Femur (tissue), 1 donor: ENCODE measurements at places on chromosomes 6 and 20.

DNA sequence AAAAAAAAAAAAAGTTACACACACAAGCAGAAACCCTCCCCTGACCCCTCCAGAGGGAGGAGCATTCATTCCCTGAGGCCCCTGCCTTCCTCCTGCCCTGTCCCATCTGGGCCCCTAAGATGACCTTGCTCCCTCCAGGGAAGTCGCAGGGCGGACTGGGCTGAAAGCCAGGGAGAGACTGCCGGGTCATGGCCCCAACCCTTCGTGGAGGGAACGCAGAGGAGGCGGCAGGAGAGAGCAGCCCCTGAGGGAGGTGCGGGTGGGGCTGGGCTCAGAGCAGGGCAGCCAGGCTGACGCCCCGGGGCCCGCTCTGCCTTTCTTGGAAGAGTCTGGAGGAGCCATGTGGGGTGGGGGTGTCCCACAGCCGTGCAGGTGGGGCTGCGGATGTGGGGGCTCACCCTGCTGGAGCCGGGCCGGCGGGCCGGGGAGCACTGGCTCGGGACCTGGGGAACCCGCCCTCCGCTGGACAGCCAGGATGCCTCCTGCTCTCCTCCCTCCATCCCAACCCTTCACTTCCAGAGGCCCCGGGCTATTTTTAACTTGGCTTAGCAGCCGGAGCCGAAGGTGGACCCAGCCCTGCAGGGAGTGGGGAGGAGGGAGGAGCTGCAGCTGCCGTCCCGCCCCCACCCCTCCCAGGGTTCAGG lies 15.0 kb upstream of the ABHD16B start:
- DNase-seq, result peak; percentile 89

- DNase-seq, result no peak
Measured at GRCh38 chr6:51753635-51754034, 333.8 kb downstream of the PKHD1 start.

DNA sequence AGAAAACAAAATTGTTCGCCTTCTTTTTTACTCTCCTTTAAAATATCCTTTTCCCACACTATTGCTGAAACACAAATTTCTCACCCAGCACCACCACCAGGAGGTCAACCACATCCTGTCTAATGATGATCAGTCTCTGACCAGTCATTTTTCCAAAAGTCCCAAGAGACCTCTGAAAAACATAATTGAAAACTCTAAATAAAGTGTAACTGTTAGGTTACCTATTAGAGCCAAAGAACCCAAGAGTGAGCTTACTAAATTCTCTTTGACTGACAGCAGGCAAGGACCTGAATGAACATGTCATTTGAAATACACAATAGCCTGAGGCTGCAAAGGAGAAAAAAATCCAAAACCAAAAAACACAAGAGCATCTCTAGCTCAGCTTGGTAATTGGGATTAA lies 735.4 kb downstream of the CBLN4 start:
- DNase-seq, result no peak

GRCh38 chr20:5039255-5039657 lies 37.9 kb upstream of the SLC23A2 start:
- DNase-seq, result no peak

DNA sequence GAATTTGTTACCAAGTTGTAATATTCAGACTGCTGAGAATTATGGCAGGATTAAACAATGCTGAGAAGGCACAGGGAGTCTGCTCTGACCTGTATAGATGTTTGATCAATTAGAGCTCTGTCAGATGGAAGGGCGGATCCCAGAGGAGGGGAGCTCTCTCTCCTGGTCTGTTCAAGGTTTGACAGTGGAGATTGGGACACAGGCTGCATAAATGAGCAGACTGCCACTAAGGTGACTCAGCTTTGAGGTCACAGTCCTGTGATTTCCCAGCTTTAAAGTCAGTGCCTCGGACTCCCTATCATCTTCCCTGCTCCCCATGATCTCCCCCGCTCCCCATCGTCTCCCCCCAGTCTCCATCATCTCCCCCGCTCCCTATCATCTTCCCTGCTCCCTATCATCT lies 59.2 kb upstream of the SLC22A23 start:
- DNase-seq, result no peak

GRCh38 chr6:109263873-109264700 lies 118.2 kb downstream of the CD164 start:
- DNase-seq, result no peak

GRCh38 chr6:42314571-42315258 lies 97.1 kb upstream of the MRPS10 start:
- no peak for DNase-seq

DNA sequence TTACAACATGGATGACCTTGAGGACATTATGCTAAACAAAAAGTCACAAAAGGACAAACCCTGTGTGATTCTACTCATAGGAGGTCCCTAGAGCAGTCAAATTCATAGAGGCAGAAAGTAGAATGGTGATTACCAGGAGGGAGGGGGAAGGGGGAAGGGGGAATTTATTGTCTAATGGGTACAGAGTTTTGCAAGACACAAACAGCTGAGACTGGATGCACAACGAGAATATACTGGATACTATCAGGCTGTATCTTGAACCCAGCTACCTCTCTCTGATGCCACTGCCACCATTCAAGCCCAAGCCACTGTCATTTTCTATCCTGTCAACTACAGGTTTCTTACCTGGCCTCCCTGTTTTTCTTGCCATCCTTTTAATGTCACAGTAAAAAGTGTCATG lies 252.3 kb downstream of the ATXN1 start:
- no peak for DNase-seq

- DNase-seq, result no peak
Measured at GRCh38 chr6:8207191-8207868, 105.0 kb upstream of the EEF1E1 start.

DNA sequence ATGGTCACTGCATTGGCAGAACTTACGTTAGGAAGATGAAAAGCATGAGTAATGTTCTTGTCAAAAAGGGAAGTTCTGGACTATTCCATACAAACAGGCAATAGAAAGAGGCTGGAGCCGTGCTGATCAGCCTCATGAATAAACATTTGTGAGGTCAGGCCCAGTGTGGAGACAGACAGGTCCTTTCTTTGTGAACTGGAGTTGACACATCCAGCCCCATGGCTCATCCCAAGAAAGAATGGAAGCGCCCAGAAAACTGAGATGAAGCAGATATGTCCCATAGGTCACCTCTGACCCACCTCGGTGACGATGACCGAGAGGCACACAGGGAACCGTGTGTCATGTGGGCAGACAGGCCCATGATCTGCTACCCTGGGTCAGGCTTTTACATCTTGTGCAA lies 276.0 kb upstream of the SGK1 start:
- DNase-seq, result no peak

DNA sequence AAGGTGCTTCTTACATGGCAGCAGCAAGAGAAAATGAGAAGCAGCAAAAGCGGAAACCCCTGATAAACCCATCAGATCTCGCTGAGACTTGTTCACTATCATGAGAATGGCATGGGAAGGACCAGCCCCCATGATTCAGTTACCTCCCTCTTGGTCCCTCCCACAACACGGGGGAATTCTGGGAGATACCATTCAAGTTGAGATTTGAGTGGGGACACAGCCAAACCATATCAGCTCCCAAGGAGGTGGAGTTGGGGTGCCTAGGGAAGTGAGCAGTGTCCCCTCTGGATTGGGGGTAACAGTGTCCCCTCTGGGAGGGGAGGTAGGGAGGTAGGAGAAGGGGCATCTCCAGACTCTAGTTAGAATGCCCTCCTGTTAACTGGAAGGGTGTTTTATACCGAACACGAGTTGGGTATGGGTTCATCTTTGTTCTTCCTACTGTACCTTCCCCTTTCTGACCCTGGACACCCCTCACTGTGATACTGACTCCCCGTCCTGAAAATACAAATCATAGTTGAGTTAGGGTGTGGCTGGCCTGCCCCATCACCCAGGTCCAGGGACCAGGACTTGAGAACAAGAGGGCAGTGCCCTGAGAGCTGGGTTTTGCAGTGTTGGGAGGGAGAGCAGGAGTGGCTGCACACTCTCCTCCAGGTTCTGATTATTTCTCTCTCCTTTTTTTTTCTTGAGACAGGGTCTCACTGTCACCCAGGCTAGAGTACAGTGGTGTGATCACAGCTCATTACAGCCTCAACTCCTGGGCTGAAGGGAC lies 62.0 kb downstream of the EFCAB8 start:
- DNase-seq, result no peak

GRCh38 chr6:127198549-127198948 lies 68.1 kb upstream of the RNF146 start:
- no peak for DNase-seq

DNA sequence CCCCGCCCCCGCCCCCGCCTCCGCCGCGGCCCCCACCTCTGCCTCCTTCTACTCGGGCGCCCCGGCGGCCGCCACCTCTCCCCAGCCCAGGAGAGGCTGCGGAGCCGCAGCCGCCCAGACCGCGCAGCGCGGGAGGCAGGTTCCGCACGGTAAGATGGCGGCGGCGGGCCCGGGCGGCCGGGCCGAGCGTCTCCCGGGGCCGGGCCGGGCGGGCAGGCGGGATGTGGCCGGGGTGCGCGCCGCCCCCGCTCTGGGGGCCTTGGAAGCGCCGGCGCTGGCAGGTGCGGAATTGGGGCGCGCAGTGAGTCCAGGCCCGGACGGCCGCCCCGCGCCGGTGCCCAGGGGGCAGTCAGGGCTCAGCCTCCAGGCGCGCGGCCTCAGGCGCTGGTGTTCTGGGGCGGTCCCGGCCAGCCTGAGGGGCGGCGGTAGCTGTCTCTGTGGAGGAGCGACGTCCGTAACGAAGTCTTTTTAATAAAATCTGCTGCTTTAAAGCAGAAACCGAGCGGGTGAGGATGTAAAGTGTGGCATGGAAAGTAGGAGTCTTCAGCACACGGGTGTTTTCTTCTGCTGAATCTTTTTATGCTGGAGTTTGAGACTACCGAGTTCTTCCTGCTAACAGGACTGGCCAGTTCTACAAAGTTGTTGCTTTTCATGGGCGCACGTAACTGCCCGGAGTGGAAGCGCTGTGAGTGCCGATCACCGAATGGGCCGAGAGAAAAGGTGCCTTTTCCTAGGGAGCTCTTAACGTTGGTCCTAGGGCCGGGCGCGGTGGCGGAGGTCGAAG lies at the start of gene GID8:
Gene GID8, plus strand, starts transcription at position 43 of the 784 bp plus-strand sequence. CDS start 3,356 bp downstream, outside the sequence.
- DNase-seq, result peak; percentile 62

DNA sequence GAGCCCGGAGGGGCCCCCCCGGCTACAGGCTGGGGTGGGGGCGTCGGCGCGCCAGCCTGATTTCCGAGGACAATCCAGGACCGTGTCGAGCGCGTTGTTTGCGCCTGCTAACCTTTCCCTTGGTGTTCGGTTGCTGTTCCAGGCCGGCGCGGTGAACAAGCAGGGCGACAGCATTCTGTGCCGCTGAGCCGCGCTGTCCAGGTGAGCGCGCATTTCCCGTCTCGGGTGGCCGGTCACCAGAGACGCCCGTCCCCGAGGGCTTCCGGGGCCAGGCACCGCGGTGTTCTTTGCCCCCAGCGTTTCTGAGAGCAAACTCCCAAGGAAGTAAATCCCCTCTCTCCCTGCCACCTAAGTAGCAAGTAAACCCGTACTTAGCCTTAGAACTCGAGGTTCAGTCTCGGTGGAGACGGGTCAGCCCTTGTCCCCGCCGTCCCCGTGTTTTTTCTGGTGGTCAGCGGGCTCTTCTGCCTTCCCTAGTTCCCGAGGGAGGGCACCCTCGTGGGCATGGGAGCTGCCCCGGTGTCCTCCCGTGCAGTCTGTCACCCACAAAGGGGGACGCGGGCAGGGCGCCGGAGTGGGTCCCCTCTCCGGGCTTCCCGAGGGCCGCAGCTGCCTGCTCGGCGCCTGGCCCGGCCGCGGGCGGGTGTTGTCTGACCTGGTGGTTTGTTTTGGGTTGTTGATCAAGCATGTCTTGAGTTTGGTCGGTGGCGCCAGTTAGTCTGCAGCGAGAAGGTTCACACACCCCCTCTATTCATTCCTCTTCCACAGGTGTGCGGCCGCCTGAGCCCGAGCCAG lies 1.5 kb downstream of the ID4 start:
- DNase-seq, result peak; percentile 60

- DNase-seq, result no peak
Measured at GRCh38 chr6:140385679-140386078, 1011.2 kb upstream of the CITED2 start.

DNA sequence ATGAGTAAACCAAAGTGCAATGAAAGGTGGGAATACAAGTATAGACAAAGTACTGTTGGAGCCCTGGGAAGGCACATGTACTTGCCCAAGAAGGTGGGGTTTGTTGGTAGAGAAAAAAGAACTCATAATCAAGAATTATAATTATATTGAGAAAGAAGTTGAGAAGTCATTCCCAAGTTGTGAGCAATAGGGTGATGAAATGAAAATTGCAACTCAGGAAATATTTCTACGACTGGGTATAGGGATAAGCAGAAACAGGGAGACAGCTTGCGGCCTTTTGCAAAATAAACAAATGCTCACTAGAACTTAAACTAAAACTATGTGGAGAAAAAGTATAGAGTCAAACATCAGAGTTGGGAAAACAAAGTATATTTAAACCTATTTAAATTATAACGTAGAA lies 250.7 kb upstream of the FAM83B start:
- DNase-seq, result no peak

DNA sequence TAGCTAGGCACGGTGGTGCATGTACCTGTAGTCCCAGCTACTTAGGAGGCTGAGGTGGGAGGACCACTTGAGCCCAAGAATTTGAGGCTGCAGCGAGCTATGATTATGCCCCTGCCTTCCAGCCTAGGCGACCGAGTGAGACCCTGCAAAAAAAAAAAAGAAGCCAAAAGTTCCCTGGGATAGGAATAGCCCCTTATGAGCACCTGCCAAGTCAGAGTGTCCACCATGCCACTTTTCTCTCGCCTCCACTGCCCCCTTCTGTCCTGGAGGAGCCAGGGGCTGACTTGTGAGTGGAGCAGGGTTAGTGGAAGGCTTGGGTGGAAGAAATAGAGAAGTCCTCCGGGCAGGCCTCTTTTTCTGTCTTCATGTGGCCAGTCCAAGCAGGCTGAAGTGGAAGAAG lies 12.1 kb upstream of the DDX27 start:
- DNase-seq, result no peak

DNA sequence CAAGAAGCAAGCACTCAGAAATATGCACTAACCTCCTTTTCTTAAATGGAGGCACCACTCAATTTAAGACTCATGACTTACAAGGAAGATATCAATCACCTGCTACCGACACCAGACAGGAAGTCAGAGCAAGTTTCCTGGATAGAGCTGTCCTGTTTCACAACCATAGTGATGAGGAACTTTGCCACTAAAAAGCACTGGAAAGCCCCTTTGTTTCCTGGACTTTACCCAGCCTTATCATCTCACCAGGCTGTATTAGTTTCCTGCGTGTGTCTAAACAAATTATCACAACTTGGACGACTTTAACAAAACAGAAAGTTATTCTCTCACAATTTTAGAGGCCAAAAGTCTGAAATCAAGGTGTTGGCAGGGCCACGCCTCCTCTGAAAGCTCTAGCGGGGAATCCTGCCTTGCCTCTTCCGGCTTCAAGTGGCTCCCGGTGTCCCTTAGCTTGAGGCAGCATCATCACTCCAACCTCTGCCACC lies 253.8 kb upstream of the STXBP5 start:
- DNase-seq, result no peak

DNA sequence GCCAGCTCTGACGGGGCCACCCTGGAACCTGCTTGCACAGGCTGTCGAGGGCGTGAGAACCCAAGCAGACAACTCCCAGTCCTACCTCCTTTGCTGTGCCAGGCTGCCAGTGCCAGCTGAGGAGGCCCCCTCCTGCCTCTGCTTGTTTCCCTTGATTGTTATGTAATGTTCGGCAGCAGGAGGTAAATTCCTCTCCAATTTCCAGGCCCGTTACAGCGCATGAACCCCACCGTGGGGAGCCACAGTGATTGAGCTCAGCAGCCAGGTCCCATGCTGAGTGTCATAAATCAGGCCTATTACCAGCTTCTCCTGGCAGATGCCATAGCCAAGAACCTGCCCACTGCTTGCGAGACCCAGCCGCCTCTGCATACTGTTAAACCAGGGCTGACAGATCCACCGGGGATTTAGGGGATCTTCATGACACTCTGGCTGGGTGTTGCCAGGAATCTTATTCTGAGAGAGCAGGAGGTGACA lies 320.5 kb downstream of the DHX35 start:
- DNase-seq, result no peak

GRCh38 chr6:52992980-52993920 lies 1.8 kb downstream of the GSTA4 start:
- no peak for DNase-seq
